Activated CD4-positive, CD25-positive, alpha-beta regulatory T cell treated with anti-CD3 and anti-CD28 coated beads, Interleukin-2, amount 50 U/mL, for 16 hours (primary cell): ENCODE measurements at places on chromosomes 6 and 20.

DNA sequence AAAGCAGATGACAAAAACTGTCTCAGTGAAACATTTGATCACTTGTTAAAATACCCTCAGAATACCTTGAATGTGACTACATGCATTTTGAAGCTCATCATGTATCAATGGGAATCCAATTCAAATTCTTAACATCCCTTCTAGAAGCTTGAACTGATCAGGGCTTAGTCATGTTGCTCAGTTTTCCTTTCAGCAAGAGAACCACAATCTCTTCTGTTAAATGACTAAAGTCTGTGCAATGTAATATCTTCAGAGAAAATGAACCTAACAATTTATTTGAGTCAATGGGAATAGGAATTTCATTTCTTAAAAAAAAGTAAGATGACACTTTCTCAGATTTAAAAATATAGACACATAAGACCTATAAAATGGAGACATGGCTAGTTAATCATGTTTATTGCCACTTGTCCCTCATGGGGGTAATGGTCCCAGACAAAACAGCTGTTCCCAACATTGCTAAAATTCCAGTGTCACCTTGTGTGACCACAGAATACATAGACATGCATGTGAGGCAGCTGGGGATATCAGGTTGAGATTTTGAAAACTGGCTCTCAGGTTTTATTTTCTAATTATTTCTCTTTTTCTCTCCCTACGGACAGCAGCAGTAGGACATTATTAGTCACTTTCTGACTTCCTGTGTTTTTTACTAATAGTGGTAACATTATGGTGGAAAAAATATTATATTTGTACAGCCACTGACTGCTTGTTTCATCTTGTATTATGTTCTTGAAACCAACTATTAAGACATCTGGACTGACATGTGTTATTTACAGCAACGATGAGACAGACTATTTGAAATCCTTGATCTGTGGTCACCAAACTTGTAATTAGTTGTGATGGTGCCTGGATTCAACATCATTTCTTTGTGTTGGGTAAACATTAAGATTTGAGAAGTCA, 192.5 kb downstream of the COL9A1 start:
- DNase-seq: no peak

- peak; percentile 66 for DNase-seq
Observed at GRCh38 chr6:26216359-26216885, 129.2 kb downstream of the HFE start.

DNA sequence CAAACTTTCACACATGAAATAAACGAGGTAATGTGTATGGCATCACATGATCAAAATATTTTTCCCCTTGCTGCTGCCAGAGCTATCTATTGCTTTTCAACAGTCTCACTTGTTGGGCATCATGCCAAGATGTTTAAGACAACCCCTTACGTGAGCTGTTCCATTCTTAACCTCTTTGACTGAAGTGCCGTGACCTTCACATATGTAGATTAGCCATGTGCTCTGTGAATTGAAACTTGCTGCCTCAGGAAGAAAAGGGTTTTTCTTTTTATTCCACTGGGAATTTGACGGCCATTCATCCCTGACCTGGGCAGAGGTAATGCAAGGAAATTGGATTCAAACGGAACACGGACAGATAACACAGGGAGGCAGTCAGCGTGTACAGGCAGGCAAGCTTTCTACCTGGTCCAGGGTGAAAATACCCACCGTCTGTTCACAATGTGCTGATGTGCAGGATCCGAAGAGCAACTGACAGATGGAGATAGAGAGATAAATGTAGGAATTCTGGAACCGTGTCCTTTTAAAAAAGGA, 14.2 kb downstream of the ARID1B start:
- no peak for DNase-seq

- no peak for DNase-seq
Observed at GRCh38 chr6:38589367-38589720, 50.4 kb downstream of the BTBD9 start.

GRCh38 chr6:40928307-40928706, 110.7 kb downstream of the UNC5CL start:
- DNase-seq: no peak

GRCh38 chr6:73236144-73236750, 11.0 kb upstream of the KHDC1L start:
- no peak for DNase-seq

DNA sequence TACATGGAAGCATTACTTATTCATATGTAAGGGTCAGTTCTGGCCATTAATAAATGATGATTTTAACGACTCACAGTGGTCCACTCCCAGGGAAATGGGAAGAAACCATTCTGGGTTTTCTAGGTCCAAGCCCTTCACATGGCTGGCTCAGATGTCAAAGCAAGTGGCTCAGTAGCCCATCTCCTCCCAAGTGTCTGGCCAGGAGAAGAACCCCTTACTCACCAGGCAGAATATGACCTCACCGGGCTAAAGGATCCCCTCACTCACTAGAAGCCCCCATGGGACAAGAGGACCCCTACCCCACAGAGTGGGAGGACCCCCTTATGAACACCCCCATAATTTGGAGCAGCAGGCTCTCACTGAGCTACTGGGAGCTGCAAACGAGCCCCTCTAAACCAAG, 34.0 kb downstream of the PREX1 start:
- no peak for DNase-seq

- DNase-seq: no peak
Observed at GRCh38 chr6:115203381-115203780, 857.3 kb downstream of the FRK start.

DNA sequence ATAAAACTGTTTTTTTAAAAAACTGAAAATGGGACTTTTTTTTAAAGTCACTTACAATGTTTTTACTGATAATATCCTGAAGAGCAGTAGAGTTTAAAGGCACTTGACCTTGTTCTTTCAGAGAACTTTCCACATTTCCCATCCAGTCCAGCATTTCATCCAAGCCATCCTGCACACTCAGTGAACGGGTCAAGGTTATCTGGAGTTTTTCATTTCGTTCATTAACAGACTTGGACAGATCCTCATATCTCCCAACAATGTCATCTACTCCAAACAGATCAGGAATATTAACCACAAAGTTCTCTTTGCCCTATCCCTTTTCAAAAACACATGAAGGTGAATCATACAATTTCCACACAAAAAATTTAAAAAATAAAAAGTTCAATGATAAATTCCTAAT, 69.1 kb downstream of the DST start:
- DNase-seq: no peak

GRCh38 chr6:96157018-96157565, 141.3 kb downstream of the FUT9 start:
- no peak for DNase-seq

GRCh38 chr20:64114356-64114971, 7.1 kb upstream of the NPBWR2 start:
- DNase-seq: no peak

DNA sequence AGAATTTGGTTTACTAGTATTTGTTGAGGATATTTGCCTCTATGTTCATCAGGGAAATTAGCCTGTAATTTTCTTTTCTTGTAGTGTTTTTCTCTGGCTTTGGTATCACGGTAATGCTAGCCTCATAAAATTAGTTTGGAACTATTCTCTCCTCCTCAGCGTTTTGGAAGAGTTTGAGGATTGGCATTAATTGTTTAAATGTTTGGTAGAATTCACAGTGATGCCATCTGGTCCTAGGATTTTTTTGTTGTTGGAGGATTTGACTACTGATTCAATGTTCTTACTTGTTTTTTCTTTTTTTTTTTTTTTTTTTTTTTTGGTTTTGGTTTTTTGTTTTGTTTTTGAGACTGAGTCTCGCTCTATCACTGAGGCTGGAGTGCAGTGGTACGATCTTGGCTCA, 156.2 kb upstream of the BTBD3 start:
- DNase-seq: no peak

DNA sequence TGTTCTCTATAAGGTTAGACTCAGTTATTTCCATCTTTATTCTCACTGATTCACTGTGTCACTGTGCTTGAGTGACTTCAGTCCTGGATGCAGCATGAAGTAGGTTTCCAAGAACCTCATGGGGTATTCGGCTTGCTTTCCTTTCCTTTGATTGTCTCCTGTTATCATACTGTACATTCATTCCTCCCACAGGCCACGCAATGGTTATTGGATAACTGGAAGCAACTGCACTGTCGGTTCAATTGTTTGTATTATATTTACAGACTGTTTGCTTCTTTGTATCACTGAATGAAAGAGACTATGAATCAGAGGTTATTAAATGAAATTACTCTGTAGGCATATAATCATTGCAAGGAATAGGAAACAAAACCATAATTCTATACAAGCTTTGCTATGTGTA, 129.4 kb downstream of the MAP7 start:
- no peak for DNase-seq

GRCh38 chr6:108995296-108995695, 99.3 kb downstream of the SESN1 start:
- DNase-seq: no peak

- no peak for DNase-seq
Observed at GRCh38 chr6:40436685-40437604, 150.2 kb downstream of the LRFN2 start.

- DNase-seq: peak; percentile 77
Observed at GRCh38 chr6:158644231-158645063, at the start of gene DYNLT1. DYNLT1 (minus strand) TSS chr6:158644743; CDS start chr6:158644708, 35 bp downstream.

GRCh38 chr6:142356201-142356883, 54.5 kb downstream of the ADGRG6 start:
- DNase-seq: no peak

DNA sequence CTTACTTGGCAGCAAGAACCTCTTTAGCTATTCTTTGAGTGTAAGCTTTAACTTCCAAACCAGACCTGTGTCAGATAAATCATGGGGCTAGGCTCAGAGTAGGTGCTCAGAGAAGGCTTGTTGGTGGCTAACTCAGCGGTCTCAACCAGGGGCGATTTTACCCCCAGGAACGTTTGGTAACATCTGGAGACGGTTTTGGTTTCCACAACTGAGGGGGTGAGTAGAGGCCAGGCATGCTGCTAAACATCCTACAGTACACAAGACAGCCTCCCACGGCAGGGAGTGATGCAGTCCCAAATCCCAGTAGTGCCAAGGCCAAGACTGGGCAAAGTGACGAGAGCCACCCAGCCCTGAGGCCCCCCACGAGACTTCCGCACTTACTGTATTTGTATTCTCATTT, 59.2 kb downstream of the RAB44 start:
- DNase-seq: no peak

GRCh38 chr20:24470746-24471582, 1.5 kb downstream of the SYNDIG1 start:
- DNase-seq: no peak

DNA sequence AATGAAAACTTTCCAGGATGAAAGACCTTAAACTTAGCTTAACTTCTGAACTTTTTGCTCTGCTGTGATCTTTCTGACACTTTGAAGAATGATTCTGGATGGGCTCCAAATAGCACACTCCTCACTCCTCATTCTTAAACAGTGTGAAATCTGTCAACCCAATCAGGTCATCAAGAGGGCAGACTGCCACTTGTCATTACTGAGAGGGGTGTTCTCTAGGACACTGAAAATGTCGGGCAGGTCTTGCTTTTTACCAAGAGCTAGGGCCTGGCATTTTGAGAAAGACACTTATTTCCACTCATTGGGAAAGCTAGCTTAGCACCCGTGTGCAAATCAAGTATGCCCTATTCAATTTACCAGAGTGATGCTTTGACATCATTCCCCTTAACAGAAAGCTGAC, 122.2 kb downstream of the MTFR2 start:
- no peak for DNase-seq

GRCh38 chr20:7996898-7997297, 22.7 kb downstream of the TMX4 start:
- no peak for DNase-seq

DNA sequence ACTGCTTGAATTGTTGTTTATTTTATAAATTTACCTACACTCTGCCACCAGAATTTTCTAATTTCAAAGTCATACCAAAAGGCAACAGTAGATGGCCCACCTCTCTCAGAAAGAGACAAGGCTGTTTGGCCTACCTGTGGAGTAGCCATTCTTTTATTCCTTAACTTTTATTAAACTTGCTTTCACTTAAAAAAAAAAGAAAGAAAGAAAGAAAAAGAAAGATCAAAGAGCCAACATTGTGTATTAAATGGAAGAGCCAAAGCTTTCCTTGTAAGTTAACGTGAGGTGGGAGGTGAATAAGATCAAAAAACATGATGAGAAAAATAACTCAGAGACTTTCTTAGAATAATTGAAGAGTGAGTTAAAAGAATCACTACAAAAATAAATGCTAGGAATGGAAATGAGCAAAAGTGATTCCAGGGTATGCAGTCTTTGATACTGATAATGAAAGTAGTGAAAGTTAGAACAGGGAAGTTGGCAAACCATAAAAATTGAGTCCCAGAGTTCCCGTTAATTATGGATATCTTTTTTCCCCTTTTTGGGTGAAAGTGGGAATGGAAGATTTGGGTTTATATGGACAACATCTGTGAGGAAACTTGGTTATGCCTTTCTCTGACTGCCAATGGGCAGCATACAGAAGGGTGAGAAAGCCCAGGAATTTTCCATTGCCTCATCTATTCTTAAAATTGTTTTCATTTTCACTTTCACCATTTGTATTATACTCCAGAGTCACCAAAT, 35.9 kb upstream of the MYB start:
- no peak for DNase-seq

GRCh38 chr6:52403627-52404026, 16.5 kb upstream of the EFHC1 start:
- DNase-seq: no peak

DNA sequence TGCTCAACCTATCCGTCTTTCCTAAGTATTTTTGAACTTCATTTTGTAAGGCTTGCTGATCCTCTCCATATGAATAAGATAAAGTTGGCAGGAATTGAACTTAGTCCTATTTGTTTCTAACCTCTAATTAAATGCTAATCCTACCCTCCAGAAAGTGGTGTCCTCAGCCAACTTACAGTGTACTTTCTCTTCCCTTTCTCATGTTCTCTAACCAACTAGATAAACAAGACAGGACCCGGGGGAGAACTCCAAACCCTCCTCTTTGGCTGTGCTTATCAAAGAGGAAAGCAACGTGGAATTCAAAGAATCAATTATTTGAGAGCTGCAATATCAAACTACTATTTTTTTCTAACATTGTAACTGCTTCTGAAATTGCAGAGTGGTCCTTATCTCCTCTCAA, 56.5 kb upstream of the NRSN1 start:
- DNase-seq: no peak

DNA sequence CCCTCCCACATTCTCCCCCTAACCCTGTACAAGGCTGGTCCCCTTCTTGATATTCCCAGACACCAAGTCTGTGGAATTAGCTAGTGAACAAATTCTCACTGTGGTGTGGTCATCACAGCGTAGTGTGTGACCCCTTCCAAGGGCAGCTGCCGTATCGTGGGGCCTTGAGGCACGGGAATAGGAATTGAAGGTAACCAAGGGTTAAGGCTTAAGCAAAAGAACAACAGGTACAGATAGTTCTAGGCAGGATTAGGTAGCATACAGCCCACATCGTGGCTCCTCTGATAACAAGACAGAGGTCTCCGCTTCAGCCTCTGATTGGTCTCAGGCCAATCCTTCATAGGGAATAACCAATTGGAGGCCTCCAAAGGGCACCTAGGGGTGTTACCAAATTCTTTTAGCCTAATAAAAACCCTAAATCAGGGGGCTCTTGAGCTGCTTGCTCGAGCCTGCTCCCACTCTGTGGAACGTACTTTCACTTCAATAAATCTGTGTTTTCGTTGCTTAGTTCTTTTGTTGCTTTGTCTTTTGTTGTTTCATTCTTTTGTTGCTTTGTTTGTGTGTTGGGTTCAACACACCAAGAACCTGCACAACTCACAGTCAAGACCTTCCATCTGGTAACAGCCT, 64.7 kb downstream of the GPR6 start:
- no peak for DNase-seq
